Glomerular endothelial cell (primary cell): ENCODE measurements at places on chromosomes 4 and X.

DNA sequence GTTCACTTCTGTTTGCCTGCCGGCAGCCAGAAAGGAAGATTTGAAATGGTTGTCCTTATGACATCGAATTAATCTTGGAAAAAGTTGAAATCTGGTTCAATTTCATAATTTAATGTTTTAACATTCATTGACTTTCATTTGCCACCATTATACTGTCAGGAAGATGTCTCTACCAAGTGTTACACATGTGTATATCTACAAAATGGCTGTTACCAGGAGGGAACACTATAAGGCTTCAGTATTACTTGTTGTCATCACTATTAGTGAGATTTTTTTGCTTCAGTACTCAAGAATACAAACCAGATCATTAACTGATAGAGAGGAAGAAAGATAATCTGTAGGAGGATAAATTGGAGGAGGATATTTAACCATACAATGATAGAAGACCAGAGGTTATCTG is 71.2 kb downstream of the TSPAN7 start:
- DNase-seq = no peak

- no peak for DNase-seq
Measured at GRCh38 chr4:100525686-100526085, 7.9 kb upstream of the EMCN start.

DNA sequence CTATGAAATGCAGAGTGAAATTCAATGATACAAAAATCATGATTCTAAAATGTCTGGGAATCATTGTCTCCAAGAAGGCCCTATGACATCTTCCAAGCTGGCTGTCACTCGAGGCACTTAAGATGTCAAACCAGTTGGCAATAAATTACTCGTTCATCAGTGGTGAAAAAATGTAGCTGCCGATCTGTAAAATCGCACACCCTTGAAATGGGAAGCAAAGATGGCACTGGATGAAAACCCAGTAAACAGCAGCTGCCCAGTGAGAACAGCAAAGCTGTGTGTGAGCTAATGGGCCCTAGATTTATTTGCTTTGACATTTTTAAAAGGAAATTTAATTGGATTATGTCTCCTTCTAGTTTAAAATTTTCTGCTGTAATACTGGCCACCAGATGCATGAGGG is 181.9 kb upstream of the NDP start:
- DNase-seq = no peak

GRCh38 chrX:24480400-24480865 is 15.3 kb downstream of the PDK3 start:
- no peak for DNase-seq

GRCh38 chrX:31420302-31420701 is 348.5 kb upstream of the FTHL17 start:
- no peak for DNase-seq

DNA sequence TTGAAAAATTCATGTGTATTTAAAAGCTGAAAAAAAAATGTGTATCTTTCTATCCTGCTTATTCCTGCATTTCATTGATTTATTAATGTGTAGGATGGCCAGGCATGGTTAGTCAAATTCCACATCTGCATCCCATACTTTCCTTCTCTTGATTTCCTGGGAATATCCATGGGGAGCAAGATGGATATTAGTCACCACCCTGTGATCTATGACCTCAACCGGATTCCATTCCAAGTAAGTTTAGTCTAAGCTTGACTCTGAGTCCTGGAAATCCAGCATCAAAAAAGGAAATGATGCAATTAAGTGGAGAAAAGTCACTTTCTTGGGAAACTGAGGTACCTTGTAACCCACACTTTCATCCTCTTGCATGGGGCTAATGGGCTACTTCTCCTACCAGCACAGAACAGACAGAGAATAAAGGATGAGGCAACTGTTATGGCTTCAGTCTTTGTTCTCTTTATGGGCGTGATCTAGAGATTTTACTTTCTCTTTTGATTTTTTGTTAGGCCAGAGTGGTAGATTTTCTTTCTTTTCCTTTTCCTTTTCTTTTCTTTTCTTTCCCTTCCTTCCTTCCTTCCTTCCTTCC is 17.1 kb upstream of the BEX4 start:
- no peak for DNase-seq

DNA sequence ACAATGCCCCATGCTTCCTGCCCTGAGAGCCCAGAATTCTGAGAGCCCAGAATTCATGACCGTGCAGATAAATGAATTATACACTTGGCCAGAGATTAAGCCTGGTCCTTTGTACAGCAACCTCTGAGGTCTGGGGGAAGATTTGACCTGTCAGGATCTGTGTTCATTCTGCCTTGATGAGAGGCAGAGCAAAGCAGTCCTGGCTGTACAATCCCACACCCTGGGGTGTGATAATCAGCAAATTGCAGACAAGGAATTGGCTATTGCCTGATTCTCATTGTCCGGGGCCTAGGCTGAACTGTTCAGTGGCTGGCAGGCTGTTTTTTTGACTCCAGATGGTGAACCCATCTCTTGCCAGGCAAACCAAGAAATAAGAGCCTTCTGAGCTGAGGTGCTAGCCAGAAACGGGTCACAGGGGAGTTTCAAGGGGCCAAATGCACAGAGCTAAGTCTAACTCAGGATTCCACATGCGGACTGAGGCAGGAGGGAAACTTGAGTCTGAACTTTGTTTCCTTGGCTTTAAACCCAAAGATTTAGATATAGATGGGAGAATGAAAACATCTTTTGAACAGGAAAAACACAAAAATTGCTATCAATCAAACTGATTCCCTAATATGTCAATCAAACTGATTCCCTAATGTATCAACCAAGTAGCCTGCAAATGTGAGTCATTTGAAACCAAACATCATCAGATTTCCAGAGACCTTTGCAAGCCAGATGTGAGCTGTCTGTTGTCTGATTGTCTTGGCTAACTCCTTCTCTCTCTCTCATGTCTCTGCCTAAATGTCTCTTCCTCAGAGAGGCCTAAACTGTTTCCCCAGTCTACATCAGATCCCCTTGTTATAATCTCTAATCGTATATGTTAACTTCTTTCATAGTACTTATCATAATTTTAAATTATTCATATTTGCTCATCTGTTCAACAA is 159.3 kb downstream of the ATG4A start:
- no peak for DNase-seq

DNA sequence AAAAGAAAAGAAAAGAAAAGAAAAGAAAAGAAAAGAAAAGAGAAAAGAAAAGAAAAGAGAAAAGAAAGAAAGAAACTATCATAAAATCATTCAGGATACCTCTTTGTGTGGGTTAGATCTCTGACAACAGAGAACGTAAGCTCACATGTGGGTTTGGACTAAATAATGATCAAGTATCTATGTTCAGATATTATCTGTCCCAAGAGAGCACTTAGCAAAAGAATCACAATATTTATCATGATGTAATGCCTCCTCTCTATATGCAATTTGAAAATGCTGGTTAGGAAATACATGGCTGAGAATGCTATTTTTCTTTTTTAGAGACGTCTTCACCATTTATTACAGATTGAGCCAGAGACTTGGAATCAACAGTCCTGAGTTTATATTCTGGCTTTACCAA is 191.3 kb downstream of the KCNIP4 start:
- no peak for DNase-seq

- no peak for DNase-seq
Measured at GRCh38 chr4:8762951-8763735, 108.5 kb downstream of the HMX1 start.

GRCh38 chr4:88690355-88690754 is 7.3 kb downstream of the NAP1L5 start:
- no peak for DNase-seq

DNA sequence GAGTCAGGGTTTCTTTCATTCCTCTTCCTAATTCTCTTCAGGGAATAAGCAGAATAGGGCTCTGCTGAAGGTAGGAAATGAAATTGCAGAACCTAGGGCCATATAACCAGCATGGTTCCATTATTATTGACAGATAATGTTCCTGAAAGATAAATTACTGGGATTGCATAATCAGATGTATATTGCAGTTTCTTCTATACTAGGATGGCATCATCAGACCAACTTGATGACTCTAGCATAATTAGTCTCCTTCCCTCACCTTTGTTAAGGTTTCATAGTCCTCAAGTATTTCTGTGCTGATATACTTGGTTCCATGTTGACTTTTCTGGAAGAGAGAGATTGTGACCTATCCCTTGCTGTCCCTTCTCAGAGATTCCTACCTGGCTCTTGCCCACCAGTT is 492.3 kb upstream of the LCORL start:
- DNase-seq = no peak

- no peak for DNase-seq
Measured at GRCh38 chr4:143289370-143289769, 47.3 kb upstream of the GAB1 start.

DNA sequence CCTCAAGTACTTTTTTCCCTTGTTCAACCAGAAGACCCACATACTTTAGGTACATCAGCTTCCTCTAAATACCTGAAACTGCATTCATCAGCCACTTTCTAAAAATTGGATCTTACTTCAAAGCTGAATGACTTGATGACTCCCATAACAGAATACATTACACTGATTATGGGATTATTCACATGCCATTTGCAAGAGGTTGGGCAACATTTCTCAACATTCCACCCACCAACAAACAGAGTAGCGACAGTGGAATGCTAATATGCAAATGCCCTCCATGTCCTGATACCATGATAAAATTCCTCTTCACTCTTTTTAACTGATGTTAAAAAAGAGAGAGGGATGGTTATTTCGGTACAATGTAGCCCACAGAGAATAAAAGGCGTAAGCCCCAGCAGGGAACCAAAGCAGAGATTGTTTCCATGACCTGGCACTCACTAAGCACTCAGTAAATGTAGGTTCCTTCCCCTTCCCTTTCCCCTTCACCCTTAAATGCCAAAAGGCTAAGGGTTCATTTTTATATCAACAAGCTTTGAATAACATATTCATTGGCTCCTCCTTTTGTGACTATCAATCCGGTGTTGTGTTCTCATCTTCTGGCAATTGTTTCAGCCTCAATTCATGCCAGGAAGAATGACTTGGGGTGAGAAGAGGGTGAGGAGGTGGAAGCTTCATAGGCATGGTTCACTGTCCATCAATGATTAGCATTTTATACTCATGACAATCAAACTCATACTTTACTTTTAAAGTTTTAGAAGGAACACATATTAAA is 317.2 kb downstream of the DHX15 start:
- no peak for DNase-seq

GRCh38 chr4:17197070-17197469 is 298.6 kb upstream of the LDB2 start:
- DNase-seq = no peak

- no peak for DNase-seq
Measured at GRCh38 chr4:3880615-3881120, 114.5 kb downstream of the ADRA2C start.

DNA sequence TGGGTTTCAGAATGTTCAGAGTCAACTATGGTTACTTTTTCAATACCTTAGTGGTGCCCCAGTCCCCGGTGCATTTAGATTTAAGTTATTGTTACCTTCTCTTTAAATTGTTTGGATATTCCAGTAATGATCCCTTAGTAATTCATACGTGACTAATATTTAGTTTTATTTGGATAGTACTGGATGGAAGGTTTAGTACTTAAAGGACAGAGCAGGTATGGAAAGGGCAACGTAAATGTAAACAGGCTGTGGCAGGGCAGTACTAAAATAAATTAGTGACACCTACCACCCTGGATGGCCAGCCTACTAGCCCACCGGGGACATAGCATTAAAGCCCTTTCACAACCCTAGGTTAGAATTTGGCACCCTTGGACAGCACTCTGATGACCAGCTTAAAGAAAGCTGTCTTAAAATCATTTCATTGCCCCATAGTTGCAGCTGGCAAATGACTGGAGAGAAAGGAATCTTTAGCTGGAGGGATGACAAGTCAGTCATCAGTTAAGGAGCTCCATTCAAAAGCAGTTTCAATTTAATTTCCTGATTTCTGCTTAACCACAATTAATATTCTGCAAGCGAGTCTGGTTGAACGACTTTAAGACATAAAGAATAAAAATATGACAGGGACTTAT is 16.4 kb downstream of the PLP1 start:
- no peak for DNase-seq

DNA sequence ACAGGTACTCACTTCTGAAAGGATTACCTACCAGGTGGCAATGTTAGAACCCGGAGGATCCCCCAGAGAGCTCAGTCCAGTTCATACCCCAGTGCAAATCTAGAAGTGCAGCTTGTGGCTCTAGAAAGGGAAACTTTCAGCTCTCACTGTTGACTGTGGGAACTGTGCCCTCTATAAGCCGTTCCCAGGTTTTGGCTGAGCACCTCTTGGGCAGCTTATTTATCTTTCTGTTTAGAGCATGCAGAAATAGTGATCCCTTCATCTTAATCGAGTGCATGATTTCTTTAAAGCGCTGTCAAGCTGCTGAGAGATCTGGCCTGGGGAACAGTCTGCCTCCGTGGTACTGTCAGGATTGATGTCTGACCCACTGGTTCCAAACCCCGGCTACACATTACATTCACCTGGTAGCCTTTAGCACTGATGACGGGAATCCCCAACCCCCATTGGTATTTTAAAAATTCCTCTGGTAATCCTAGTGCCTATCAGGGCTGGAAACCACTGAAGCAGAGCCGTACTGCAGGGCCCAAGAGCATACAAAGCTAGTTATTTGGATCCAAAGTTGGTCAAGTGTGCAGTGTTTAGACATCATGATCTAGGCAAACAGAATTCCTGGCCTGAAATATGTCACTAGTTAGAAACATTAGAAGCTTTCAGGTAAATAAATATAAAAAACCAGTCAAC is 103.2 kb downstream of the KLHL8 start:
- DNase-seq = no peak

DNA sequence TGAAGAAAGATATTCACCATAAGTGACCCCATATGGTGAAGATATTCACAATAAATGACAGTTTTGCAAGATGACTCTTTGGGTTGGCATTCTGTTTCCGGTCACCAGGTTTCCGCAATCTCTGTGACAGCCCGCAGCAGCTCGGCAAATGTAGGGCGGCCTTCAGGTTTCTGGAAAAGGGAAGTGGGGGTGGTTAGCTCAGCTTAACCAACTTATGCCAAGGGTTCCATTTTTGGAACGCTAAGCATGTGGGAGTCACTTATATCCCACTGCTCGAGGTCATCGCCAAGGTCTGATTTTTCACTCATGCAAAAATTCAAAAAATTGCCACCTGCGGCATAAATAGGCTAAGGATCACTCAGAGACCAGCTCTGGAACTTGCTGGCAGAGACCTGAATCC is 51.0 kb downstream of the NIPAL1 start:
- DNase-seq = no peak

DNA sequence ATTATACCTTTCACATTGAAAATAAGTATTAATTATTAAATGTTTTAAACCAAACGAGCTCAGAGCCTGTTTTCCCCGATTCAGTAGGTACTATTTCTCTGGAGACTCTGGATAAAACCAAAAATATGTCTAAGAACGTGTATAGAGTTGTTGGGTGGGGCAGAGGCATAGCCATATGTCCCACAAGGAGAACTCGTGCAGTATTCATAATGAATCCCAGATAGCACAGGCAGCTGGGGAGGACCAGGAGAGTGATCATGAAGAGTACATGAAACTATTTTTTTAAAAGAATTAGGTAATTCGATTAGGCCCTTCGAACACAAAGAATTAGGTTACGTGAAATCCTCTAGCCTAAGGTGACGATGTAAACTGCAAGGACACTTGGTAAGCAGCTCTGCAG is 76.1 kb downstream of the CLDN22 start:
- DNase-seq = no peak

GRCh38 chr4:175540151-175540550 is 271.9 kb downstream of the GPM6A start:
- DNase-seq = no peak
